ENCODE measurements at places on chromosomes 7 and 10.

DNA sequence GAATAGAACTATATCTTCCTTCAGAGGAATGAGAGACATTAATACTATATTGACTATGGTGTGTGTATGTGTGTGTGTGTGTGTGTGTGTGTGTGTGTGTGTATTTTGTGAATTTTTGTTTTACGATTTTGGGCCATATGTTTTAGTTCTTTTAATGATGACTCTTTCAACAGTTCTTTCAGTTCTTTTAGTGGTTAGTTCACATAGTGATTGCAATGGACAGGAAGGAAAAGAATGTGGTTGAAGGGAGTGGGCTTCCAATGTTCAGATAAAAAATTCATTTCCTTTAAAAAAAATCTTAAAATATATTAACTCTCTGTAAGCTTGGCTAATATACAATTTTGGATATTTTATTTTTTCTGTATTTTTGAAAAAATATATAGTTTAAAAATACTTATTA is 315.7 kb upstream of the DGKB start:
- no peak for DNase-seq

DNA sequence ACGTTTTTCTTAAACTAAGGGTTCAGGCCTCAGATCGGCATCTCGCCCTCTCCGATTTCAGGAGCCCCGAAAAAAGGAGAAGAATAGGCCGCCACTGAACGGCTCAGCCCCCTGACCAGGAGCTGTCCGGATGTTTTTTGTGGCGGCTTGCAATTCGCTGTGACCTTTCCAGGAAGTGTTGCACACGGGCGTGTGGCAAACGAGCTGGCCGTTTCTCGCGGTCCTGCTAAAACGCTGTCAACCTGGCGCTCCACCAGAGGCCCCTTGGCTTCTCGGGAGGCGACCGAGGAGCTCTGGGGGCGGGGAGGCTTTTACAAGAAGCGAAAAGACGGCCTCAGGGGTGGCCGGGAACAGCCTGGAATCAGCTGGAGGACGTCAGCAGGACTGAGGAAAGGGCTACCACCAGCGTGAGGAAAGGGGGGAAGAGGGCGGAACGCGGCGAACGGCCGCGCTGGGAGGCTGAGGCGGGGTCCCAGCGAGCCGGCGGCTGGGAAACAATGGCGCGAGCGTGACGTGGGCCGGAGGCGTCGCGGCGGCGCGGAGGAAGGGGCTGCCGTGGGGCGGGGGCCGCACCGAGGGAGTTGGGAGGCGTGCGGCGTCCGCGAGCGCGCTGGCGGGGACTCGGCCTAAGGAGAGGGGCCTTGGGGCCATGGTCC is 493 bp downstream of the NT5C2 start:
- DNase-seq, result peak; percentile 66

- no peak for DNase-seq
Observed at GRCh38 chr10:46314071-46314470, 27.3 kb downstream of the ANTXRL start.

GRCh38 chr7:117937753-117938483 is 64.7 kb upstream of the CTTNBP2 start:
- DNase-seq, result no peak

- no peak for DNase-seq
Observed at GRCh38 chr7:33487998-33488682, 358.8 kb downstream of the BBS9 start.

GRCh38 chr7:16235147-16236114 is 185.9 kb downstream of the CRPPA start:
- DNase-seq, result no peak

DNA sequence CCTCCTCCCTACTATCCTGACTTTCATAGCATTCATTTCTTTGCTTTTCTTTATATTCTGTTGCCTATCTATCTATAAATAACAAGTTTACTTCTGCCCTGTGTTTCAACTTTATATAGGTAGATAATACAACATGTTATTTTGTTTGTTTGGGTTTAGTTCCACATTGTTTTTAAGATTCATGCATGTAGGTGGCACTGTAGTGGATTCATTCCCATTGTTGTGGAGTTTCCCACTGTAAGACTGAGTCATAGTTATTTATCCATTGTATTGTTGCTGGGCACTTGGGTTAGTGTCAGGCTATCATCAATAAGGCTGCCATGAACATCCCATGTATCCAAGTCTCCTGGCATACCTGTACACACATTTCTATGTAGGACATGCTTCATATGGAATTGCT is 127.7 kb downstream of the ARHGAP22 start:
- DNase-seq, result no peak

DNA sequence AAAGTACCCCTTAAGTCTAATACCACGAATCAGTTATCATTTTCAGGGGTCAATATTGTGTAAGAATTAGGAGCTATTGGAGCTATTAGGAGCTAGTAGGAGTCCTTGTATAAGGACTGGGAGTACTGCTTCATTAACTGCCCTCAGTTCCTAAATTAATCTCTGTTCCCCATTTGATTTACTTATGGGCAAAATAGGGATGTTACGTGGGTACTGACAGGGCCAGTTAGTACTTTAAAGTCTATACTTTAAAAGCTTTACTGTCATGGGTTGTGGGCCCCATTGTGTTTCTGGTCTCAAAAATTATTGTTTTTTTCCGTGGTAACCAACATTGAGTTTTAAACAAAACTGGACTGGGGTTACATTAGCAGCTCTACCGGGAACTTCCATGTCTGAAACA is 60.3 kb downstream of the PRKAR2B start:
- DNase-seq, result no peak

DNA sequence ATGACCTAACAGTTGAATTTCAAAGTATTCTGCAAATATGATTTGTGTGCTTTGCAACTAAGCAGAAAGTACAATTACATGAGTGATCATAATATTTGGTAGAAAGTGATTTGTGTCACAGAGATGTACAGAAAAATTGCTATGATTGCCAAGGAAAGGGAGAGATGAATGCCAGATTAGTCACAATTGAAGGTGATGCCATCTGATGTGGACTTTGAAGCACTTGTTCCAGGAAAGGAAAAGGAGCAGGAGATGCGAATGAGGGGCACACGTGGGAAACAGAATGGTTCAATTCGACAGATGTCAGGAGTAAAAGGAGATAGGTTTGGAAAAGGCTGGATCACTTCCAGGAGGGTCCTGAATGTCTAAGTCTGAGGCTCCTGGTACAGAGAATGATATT is 153.1 kb upstream of the LAMB4 start:
- no peak for DNase-seq

DNA sequence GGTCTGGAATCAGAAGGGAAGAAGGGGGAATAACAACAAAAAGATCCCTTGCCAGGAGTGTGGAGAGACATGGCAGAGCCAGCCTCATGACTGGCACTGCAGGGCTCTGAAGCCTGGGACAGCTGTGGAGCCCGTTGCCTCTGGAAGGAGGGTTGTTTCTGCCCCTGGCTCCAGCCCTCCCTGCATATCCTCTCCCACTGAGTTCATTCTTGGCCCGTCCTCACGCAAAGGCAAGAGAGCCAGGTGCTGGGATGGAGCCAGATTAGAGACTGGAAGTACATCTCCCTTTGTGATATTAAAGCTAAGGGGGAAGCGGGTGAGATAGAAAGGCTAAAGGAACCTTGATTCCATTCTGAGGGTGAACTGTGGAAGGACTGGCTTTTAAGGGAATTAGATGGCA is 141.5 kb upstream of the NPVF start:
- DNase-seq, result no peak

DNA sequence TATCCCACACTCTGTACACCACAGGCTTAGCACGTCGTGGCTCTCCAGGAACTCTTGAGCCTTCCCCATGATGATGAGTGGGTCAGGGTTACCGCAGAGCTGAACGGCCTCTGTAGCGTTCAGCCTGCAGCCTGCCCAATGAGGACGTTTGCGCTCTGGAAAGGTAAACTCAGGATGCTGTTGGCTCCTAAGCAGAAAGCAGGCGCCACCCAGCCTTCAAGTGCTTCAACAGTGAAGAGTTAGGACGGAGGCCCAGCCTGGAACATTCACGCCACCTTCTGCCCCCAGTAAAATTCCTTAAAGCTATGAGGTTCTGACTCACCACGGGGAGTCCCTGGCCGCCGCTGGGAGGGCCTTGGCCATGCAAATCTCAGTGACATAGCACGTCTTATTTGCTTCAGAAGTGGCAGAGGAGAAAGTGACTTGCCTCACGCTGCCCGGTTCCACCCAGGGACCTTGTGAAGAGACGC is 161.5 kb upstream of the SH2B2 start:
- no peak for DNase-seq

DNA sequence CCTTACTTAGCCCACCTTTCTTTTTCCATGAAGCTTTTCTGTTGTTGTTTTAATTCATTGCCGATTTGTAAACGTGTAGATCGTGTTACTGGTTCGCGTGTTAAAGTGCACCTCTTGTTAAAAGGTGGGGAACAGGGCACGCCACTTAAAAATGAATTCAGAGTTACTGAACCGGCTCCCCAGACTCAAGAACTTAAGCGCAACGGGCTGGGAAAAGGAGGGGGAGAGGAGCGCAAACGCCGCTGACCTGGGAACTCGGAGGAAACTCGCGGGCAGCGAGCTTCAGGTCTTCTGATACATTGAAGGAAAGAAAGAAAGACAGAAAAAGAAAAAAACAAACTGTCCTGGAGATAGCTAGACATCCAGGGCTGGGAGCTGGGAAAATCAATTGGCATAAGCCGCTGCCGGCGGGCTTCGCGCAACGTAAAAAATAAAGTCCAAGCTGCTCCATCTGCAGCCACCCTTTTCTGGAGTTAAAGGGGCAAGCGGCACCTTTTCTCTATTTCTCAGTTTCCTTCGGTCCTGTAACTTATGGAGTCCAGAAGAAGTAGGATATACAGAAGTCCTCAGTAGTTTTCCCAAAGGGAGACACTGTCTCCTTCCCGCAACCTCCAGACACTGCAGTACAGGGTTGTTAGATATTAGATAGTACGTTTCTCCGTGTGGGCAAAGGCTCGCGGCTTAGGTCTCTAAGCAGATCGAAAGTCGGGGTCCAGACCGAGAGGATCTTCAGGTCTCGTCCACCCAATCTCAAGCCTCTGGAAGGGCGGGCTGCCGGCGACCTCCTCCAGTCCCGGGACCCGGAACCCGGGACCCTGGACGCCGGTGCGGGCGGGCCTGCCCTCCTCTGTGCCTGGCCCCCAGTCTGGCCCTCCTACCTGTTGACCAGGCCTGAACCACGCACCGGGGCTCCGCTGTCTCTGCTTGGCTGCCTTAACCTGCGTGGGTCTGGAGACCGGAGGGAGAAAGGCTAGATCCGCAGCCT is 1.8 kb upstream of the DLX6 start:
- DNase-seq, result no peak

GRCh38 chr10:102837230-102837721 is at the start of gene CYP17A1:
Gene CYP17A1 (minus strand): TSS chr10:102837413. CDS start chr10:102837361, 52 bp downstream.
- DNase-seq, result no peak

- DNase-seq, result no peak
Observed at GRCh38 chr10:52855546-52856325, 83.2 kb upstream of the MBL2 start.

DNA sequence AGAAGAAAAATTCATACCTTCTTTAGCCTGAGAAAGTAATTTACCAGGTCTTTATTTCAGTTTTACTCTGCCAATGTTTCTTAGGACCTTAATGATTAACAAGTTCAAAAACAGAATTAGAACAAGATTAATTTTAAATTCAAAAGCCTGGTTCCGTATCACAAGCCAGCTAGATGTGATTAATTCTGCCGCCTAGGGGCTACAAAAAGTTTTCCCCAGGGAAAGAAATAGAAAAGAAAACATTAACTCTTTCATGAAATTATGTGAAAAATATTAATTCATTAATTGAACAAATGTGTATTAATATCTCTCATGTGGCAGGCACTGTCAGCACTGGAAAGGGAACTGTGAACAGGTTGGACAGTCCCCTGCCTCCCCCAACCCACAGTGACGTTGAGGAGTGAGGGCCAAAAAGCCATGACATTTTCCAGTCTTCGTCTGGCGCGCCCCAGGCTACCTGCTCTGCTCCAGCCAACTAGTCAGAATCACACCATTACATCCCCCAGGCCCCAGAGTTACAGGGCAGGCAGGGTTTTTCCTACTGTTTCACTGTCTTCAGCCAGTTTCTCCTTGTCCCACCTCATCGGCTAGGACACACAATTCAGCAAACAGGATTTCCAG is 20.1 kb downstream of the TMEM176A start:
- DNase-seq, result no peak

DNA sequence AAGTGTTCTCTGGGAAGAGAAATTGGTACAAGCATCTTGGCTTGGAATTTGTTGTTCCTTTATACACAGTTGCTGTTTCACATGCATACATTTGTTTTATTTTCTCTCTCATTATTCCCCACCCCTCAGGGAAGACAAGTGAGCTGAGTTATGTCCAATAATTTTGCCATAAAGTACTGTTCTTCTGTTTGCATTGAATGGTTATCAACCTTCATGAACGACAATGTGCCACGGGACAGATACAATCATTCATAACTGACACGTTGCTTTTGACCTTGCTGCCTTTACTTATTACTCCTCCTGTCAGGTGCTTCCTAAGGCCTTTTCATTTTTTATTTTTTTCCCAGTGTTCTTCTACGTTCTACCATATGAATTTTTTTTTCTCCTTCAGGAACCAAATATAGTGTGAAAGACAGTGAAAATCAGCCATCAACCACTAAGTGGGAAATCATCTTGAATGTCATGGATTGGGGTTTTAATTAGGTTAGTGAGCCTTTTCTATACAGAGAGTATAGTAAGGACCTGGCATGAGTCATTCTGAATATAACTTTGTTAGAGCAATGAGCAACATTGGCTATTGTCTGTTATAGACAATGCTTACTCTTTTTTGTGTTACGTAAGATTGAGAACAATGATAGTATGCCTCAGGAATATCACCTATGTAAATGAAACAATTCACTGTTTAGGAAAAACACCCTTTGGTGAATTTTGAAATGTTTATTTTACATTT is 383.2 kb downstream of the MALRD1 start:
- DNase-seq, result no peak

Measured in stimulated activated naive CD8-positive, alpha-beta T cell treated with anti-CD3 and anti-CD28 coated beads, Interleukin-15, amount 100 ng/mL, for 72 hours (primary cell).